ENCODE measurements at places on chromosomes 7 and 10.

GRCh38 chr10:87656431-87657072 is 3.1 kb upstream of the PAPSS2 start:
- H3K4me1 ChIP-seq, result peaks cover 6% of the 10 kb centered on the region
- peak; percentile 21 for DNase-seq

DNA sequence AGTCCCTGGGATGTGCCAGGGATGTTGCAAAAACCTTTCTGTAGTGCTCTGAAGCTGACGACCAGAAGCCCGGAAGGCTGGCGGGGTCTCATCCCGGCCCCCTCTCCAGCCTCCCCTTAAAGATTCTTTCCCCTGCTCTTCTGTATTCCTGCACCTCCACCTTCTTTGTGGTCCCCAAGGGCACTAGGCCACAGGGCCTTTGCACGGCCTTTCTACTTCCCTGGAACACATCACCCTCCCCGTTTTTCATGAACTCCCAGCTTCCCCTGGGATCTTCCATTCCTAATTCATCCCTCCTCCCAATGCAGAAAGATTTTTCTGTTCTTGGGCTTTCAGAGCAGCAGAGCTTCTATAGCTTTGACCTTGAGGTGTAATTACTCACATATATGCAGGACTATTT is 127.0 kb downstream of the CDH23 start:
- no peak for DNase-seq
- H3K4me3 ChIP-seq, result no peak overlapping the region

GRCh38 chr10:70782746-70783680 is 2.2 kb downstream of the TBATA start:
- no peak overlapping the region for H3K4me3 ChIP-seq
- no peaks in the 10 kb centered on the region for H3K36me3 ChIP-seq
- H3K27me3 ChIP-seq, result no peaks in the 10 kb centered on the region
- H3K4me1 ChIP-seq, result no peaks in the 10 kb centered on the region

DNA sequence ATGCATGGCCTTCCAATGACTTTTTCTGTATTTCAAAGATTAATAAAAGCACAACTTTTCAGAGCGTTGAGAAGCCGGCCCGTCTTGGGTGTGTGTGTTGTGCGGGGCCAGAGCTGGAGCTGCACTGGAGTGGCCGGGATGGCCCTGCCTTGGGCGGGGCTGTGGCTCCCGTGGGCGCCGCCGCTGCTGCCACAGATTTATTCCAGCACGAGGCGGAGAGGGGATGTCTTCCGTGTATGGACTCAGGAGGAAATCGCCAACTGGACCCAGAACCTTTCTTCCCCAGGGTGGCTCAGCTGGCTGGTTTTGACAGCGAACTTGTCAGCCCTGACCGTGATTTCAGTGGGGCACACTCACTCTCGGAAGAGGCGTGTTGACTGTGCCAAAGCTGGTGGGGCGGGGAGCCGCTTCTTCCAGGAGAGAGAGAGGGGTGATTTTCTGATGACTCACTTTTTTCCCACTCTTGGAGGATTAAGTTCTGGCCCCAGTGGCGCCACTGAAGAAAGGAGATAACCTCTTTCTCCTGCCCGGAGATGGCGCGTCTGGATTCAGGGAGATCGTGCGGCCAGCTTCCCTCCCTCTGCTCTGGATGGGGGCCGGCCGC is 72.4 kb downstream of the DNAJB6 start:
- peaks cover 10% of the 10 kb centered on the region for H3K4me1 ChIP-seq
- H3K27ac ChIP-seq, result no peak overlapping the region
- no peaks in the 10 kb centered on the region for H3K36me3 ChIP-seq
- DNase-seq, result no peak
- H3K27me3 ChIP-seq, result no peaks in the 10 kb centered on the region
- no peak overlapping the region for H3K4me3 ChIP-seq
